Adipocyte (in vitro differentiated cells): ENCODE measurements at places on chromosomes 7 and 10.

DNA sequence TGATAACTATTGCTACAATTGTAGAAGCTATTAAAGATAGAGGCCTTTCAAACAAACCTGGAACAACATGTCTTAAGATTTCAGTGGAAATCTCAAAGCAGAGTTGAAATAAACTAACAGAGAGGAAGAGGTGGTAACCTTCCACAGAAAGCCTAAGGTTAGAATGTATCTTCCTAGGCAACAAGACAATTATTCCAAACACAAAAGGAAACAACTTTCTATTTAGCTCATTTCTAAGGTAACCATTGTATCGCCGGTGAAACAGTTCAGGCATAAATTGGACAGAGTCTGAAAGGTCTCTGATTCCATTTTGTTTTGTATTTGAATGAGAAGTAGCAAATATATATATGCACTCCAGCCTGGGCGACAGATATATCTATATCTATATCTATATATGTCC, 30.7 kb upstream of the HYCC1 start:
- DNase-seq, result no peak

DNA sequence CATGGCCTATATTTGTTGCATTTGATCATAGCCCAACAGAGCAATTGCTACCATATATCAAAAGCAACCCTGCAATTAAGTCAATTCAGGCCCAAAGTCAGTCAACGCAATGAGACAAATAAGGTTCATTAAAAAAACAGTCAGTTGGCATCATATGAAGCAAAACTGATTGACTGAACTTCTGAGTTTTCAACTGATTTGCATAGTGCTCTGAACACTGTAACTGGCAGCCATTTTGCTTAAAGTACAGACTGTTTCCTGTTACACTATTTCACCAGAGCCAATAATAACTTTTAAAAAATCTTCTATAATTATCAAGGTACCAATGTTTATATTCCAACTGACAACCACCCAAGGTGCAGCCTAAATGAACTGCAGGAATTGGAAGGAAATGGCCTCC, 68.4 kb upstream of the RAPGEF5 start:
- DNase-seq, result no peak

- no peak for DNase-seq
Observed at GRCh38 chr7:121307021-121307574, 21.7 kb upstream of the WNT16 start.

DNA sequence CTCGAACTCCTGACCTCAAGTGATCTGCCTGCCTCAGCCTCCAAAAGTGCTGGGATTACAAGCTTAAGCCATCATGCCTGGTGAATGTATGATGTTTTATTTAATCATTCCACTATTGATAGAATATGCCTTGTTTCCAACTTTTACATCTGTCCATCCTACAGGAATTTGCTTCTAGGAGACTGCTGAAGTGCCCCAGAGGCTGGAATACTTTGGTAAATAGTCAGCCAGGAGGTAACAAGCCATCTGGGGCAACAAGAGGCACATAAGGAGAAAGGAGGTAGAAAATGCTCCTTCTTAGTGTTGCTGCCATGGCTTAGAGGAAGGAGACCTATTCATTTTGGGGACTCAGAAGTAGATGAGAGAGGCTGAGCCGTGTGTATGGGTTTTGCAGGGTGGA, 14.8 kb downstream of the PLCE1 start:
- DNase-seq, result no peak

DNA sequence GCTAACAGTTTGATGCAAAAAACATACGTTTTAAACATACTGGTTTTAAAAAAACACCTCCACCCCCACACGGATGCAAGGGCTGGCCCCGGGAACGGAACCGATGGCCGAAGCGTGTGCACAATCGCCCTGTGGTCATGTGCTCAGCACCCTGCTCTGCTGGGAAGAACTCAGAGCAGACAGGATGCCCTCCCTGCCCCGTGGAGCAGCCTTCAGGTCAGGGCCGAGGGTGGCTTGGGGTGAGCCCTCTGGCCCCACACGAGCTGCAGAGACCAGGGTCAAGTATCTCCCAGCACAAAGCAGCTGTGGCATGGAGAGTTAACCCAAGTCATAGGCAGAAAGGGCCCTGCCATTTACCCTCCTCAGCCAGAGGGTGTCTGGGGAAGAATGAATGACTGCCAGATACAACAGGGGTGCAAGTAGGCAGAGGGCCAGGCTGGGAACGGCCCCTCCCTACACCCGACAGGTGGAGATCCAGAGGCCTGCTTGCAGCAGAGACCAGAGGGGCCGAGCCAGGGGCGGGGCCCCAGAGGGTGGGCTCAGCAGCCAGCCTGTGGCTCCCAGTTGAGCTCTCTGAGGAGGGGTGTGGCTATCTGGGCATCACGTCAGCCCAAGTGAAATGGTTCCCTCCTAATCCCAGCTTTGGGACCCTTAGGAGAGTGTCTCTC, 56.8 kb downstream of the ZRANB1 start:
- DNase-seq, result no peak

GRCh38 chr7:29866490-29866930, 60.2 kb downstream of the WIPF3 start:
- peak; percentile 63 for DNase-seq

DNA sequence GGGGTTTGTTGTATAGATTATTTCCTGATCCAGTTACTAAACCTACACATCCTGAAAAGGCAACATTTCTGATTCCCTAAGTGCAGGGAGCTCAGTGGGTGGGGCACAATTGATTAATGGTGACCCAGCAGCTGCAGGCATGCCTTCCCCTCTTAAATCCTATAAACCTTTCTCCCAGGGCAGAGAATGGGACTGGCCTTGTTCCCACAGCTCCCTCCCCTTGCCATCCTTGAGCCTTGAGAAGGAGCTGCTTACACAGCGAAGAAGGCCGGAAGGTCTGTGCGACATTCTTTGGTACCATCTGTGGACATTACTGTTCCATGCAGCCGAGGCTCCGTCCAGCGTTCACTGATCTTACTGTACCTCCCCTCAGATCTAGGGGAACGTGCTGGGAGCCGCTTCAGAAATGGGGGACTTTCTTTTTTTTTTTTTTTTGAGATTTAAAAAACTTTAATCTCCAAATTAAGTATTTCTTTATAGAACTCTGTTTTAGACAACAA, 14.3 kb downstream of the KLF6 start:
- DNase-seq, result no peak

GRCh38 chr10:5609952-5610616, 56.3 kb downstream of the ASB13 start:
- no peak for DNase-seq

DNA sequence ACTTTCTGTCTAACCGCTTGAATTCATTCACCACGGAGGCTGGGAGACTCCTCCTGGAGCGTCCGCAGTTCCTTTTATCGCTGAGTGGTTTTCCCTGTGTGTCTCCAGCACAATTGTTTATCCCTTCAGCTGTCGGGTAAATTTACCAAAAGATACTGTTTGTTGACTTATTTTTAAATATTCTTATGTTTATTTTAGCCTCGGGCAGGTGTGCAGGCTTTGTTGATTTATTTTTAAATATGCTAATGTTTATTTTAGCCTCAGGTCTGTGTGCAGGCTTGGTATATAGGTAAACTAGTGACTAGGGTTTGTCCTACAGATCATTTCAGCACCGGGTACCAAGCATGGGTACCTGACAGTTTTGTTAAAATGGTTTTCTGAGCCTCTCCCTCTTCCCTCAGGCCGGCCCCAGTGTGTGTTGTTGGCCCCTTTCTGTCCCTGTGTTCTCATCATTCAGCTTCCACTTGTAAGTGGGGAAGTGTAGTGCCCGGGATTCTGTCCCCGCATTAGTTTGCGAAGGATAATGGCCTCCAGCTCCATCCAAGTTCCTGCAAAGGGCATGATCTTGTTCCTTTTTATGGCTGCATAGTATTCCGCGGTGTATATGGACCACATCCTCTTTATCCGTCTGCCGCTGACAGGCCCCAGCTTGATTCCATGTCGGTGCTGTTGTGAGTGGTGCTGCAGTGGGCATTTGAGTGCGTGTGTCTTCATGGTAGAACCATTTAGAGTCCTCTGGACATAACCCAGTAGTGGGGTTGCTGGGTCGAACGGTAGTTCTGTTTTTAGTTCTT, 5.3 kb downstream of the GET4 start:
- no peak for DNase-seq

GRCh38 chr7:25386311-25386744, 158.0 kb upstream of the NPVF start:
- no peak for DNase-seq

DNA sequence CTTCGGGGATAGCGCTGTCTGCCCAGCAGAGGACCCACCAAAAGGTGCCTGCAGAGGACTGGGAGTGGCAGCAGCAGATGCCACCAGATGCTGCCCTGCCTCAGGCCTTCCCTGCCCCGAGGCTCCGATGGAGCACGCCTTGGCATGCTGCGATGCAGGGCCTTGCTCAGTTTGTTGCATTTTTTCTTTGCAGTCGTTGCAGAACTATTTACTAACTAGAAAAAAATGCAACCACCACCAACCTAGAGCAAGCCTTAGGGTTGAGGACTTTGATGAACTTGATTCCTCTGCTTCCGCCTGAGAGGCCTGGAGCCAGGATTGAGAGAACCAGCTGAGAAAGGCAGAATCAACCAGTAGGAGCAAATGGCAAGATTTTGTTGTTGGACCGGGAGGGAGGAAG, 585.6 kb upstream of the MKI67 start:
- no peak for DNase-seq

GRCh38 chr10:131621784-131622624, 278.8 kb upstream of the PPP2R2D start:
- DNase-seq, result no peak
